ENCODE measurements at places on chromosomes 7 and 10. TPM values are rescaled to one million over a fixed set of nuclear protein-coding genes. Genes with fewer than 3 reads are reported as not detected.

DNA sequence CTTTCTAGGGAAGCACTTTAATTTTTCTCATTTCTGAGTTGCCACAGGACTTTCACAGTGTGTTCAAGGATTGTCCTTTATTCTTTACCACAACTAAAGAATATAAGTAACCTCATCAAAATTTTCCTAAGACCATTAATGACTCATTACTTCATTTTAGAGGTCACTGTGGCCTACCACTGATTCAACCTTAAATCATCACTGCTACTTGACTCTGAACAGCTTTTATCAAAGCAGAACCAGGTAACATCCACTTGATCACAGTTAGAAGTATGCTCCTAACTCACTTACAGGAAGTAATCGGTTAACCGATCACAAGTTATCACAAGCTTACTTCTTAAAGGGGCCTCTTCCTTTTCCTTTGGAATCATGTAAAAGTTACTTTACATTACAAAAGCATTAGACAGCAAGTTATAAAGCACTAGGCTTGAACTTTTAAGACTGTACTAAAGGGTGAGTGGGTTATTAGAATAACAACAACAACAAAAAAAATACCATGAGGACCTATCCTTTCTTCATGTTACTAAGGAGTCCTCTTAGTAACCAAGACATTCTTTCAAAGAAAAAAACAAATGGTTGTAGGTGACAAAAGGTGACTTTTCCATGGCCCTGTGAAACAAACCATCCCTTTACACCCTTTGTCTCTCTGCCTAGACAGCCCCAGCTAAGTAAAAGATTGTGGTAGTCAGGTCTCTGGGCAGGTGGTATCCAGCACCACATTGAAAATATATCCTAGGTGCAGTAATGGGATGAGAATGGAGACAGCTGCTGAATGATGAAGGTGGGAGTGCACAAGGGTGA is 40.0 kb upstream of the PDK4 start:
- no peak for DNase-seq

DNA sequence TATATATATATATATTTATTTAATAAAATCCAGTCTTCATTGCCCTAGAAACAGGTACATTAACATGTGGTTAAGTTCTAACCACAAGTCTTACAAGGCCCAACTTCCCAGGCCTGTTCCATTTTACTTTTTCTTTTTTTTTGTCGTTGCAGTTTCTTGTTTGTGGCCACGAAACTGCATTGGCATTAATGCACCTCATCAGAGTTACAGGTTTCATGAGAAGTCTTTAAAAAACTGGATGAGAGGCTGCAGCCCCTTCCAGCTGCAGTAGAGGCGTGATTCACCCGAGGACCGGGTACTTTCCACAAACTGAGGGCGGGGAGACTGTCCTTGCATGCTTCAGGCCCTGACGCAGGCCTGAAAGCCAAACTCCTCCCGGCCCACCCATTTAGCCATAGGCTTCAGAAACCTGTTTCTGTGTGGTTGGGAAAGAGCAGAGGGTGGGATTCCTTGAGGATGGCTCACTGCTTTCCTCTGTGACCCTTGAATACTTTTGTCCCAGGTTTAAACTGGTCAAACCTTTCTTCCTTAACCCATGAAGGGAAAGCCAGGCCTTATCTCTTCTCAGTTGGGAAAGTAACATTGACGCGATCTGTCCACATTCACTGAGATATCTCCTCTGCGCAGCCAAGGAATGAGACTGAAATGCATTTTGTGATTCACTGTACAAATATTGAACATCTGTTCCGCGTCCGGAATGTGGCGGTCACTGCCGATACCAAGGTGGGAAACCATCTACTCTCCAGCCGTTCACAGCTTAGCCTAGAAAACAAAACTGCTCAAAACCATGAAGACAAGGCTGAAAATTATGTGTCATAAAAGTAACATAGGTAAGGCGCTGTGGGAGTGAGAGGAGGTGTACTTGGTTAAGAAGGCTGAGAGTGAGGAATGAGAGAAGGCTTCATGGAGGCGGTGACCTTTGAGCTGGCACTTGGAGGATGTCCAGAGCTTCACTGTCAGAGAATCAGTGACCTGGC is 311.7 kb downstream of the GATA3 start:
- no peak for DNase-seq

GRCh38 chr7:94710256-94710655 is 54.3 kb upstream of the SGCE start:
- DNase-seq, result no peak

- DNase-seq, result no peak
Measured at GRCh38 chr10:123521076-123521475, 145.1 kb upstream of the GPR26 start.

Gene FGFR2
- 1.6 TPM for total RNA-seq
